ENCODE measurements at places on chromosomes 5 and 9.

DNA sequence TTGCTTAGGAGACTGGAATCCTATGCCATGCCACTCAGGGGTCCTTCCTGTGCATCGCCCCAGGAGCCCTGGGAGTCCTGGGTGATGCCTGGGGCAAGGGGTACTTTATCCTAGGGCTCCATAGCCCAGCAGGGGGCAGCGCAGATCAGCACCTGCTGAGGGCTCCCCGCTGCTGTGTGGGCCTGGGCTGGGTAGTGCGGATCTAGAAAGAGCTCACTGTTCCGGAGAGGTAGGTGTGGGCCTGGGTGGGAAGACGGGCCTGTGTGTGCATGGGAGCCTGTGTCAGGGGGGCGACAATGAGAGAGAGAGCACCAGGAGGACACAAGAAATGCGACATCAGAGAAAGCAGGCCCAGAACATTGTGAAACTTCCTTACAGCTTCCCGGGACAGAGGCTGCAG is 11.4 kb upstream of the DAB2IP start:
- DNase-seq, result no peak

DNA sequence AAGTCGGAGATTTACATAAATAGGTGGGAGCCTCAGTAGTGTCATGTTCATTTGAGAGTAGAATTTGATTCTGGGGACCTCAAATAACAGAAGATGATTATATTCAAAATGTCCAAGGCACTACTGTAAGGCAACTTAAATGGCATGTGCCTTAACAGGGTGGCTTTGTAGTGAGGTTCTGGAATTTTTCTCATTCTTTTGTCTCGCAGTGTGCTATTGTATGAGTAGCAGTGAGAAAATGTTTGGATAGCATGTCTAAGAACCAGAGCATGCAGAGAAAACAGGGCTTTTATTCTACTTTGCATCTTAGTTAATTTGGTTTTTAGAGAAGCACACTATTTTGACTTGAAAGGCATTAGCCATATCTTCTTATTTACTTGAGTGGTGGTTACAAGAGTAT is 25.0 kb downstream of the MAST4 start:
- no peak for DNase-seq

DNA sequence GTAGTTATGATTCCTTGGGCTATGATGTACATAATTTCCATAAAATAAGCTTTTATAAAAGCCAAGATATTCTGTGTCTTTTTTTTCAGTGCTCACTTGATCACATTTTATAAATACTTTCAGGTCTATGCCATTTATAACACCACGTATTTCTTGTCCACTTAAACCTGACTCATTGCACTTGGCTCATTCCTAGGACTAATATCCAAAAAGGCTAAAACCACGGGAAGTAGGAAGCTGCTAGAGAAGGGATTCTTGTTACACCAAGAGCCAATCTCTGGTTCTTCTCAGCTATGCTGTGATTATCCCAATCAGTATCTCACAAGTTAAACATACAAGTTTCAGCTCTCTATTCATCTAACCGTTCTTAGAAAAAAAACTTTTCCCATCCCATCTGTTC is 80.4 kb upstream of the CDH6 start:
- DNase-seq, result no peak

DNA sequence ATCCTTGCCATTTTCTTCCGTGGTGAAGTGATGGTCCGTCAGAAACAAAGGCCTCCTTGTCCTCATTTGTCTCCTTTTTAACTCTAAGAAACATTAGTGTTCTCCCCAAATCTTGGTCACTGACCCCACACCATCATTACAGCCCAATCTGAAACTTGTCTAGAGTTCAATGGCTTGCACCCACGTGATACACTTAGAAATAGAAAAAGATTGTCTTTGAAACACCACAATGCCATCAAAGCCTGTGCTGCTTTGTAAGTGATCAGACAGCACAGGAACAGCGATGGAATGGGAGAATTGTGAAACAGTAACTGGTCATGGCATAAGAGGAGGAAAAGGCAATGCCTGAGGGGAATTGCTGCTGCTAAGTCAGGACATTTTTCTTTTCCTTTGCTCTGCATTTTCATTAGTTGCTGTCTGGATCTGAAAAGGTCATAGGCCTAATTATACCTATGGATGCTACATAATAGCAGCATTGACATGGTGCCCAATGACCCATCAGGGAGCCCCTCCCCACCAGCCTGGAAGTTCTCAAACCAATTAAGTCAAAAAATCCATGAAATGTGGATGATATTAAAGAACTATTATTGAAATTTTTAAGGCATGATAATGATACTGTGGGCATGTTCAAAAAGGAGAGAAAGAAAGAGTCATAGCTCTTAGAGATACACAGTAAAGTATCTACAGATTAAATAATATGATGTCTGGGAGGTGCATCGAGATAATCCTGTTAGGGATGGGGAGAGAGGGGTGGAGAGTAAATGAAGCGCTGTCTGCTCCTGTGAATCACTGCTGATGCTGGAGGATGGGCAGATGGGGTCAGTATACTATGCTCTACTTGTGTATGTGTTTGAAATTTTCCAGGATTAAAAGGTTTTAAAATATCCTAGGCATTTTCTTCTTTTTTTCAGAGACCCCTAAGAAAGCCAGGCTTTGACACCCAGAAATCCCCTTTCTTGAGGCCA is 83.6 kb downstream of the ENC1 start:
- no peak for DNase-seq

Data from NCI-H1436 treated with DMSO at 0.1 percent for 48 hours (cell line).